Activated CD8-positive, alpha-beta memory T cell treated with anti-CD3 and anti-CD28 coated beads, Interleukin-2, amount 10 ng/mL, durations not matched to agents 7 days and 5 days (primary cell): ENCODE measurements at places on chromosomes 2 and 18. TPM values are rescaled to one million over a fixed set of nuclear protein-coding genes. Genes with fewer than 3 reads are reported as not detected.

Gene SLC25A52
- 0.33 TPM for total RNA-seq

Gene ZNF236
- total RNA-seq: 16.8 TPM

Gene HOXD12
- total RNA-seq: not detected

Gene TMEM214
- 68.7 TPM for total RNA-seq

Gene SPP2
- not detected for total RNA-seq

Gene HIBCH
- 18.7 TPM for total RNA-seq

Gene UNC80
- total RNA-seq: not detected

Gene MYO1B
- total RNA-seq: 1.6 TPM

Gene OTOS
- not detected for total RNA-seq

DNA sequence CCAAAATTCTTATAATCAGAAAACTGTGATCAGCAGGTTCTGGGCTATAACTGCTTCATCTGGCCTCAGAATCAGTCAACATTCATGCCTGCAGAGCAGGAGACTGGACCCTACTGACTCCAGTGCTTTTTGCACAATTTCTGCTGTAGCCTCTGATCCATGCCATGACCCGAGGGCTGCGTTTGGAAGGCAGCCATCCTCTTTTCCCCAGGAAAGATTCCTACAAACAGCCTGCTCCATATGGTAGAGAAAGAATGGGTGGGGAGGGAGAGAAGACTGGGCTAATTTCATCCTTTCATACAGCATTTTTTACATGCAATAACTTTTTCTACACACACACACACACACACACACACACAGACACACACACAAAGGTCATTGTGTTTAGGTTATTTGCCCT is 133.0 kb upstream of the MMADHC start:
- no peak for DNase-seq

GRCh38 chr2:152036611-152037469 is 62.0 kb downstream of the CACNB4 start:
- peak; percentile 72 for DNase-seq

- DNase-seq: no peak
Observed at GRCh38 chr18:69963196-69963595, 15.5 kb upstream of the CD226 start.

DNA sequence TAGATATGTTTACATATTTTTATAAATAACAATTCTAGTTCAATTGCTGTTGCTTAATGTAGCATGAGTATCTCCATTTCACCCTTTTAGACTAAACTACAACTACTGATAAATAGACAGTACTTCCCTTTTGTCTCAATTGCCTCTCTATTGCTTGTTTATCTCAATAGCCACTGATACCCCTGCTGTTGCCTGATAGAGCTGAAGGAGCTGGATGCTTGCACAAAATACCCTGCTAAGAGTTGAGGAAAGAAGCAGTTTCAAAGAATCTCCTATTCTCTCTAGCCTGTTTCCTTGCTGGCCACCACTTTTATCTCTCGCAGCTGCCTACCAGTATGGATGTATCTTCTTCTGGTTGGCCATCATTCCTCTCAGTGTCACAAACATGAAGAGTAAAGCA is 16.9 kb upstream of the ZNF804A start:
- DNase-seq: no peak

DNA sequence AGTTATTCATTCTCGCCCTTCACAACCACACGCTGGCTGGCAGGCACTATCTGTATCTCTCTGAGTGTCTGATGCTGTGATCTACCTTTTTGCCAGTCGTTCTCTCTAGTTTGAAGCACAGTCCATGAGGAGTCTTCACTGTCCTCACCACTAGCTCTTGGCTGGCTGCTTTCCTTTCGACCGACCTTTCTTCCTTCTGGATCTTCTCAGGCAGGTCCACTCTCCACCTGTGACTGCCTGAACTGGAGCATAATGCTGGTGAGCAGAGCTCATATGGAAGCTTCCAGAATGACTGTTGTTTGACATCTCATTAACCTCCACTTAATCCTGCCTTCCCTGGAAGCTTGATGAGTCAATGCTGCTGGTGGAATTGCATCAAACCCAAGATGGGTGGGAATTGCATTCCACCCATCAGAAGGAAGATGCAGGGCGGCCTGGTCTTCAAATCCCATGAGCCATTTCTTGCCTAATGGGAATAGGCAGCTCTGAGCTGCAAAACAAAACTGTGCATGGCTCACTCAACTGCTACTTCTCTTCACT is 283.5 kb upstream of the HDAC4 start:
- no peak for DNase-seq

DNA sequence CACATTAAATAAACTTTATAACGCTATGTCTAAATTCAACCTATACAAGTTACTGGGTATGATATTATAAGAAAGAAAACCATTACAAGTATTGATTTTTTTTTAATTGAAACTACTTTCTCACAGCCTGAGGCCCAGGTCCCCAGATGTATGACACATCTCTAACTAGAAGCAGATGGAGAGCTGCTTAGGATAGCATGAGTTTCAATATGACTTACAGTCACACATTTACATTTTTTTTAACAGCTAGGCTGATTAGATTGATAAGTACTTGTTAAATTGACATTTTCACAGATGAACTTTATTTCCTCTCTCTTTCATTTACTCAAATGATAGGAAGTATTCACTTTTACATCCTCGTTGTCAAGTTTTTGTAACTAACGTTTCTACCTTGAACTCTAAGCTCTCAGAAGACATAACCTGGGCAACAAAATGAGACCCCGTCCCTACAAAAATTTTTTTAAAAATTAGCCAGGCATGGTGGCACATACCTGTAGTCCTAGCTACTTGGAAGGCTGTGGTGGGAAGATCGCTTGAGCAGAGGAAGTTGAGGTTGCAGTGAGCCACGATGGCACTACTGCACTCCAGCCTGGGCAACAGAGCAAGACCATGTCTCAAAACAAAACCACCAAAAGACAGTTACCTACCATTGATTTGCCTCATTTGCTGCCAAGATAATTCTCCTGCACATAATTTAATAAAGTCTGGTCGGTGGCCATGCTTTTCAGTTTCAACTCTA is 52.4 kb downstream of the STK39 start:
- DNase-seq: peak; percentile 69

GRCh38 chr2:98634406-98635092 is 26.2 kb downstream of the UNC50 start:
- peak; percentile 89 for DNase-seq

- DNase-seq: no peak
Observed at GRCh38 chr2:23008440-23008839, 376.5 kb upstream of the KLHL29 start.

DNA sequence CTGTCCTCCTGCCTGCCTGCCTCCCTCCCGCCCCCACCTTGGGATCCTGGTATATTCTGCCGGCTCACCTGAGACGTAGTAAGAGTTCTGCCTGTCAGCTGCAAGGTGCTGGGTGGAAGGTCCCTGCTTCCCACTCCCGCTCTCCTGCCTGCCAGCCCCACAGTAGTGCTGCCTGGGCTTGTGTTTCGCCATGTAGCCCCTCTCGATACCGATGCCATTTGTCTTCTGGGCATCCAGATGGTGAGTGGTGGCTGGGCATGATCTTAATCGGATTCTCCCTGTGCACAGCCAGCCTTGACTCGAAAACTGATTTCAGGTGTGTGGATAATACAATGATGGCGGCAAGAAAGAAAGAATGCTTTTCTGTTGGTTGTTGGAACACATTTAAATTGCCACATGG is 184.9 kb downstream of the AGAP1 start:
- no peak for DNase-seq

- DNase-seq: no peak
Observed at GRCh38 chr2:150045601-150046000, 441.9 kb downstream of the RND3 start.

- peak; percentile 62 for DNase-seq
Observed at GRCh38 chr2:201532686-201533304, 81.3 kb downstream of the STRADB start.

DNA sequence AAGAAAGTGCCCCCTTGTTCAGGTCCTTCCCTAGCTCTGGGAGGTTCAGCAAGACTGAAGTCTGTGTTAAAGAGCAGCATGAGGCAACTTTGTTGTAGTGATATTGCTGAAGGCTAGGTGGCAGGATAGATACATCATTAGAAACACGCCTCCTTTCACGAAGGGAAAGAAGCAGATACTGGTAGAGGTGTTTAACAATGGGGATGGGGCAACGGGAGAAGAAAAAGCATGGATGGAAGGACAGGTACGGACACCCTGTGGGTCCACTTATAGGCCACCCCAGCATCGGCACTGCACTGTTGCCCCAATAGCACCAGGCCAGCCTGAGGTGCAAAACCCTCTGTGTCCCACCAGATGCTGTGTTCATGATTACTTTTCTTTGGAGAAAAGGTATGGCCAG is 3.5 kb upstream of the IGFBP5 start:
- no peak for DNase-seq

GRCh38 chr2:11389551-11390398 is 45.3 kb upstream of the ROCK2 start:
- DNase-seq: no peak
